ENCODE measurements at places on chromosomes 12 and 14. TPM values are rescaled to one million over a fixed set of nuclear protein-coding genes. Genes with fewer than 3 reads are reported as not detected.

GRCh38 chr14:56199095-56199981, 81.1 kb downstream of the PELI2 start:
- DNase-seq, result no peak
- H3K4me1 ChIP-seq, result peaks cover 17% of the 10 kb centered on the region
- H3K36me3 ChIP-seq, result no peaks in the 10 kb centered on the region
- no peak overlapping the region for H3K27ac ChIP-seq

- DNase-seq, result no peak
- no peak overlapping the region for H3K4me3 ChIP-seq
- H3K27me3 ChIP-seq, result peaks cover 10% of the 10 kb centered on the region
- no peak overlapping the region for H3K27ac ChIP-seq
- H3K36me3 ChIP-seq, result no peaks in the 10 kb centered on the region
- no peaks in the 10 kb centered on the region for H3K4me1 ChIP-seq
These were observed 14.1 kb upstream of the SLC25A3 start for GRCh38 chr12:98579347-98579746.

DNA sequence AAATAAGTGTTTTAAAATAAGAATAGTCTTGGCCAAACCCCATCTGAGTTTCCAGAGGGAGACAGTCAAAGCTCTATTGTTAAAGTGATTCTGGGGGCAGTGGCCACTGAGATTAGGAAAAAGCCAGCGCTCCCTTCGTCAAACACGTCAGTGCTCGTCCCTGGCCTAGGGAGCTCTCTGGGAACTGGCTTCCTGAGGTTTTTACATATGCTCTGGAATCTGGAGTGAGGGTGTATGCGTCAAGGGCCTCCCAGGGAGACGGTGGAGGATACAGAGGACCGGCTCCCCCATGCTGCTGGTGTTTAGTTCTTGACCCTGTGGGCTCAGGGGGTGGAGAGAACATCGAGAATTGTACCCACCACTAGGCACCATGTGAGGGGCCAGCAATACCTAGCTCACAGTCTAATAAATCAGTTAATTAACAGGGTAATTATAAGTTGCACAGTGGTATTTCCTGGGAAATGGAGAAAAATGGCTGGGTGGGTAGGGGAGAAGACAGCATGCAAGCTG, 87.0 kb downstream of the SLC25A47 start:
- H3K4me1 ChIP-seq, result peaks cover 17% of the 10 kb centered on the region
- no peaks in the 10 kb centered on the region for H3K36me3 ChIP-seq
- no peak for DNase-seq
- H3K27ac ChIP-seq, result no peak overlapping the region

- H3K36me3 ChIP-seq, result no peaks in the 10 kb centered on the region
- peaks cover 7% of the 10 kb centered on the region for H3K4me1 ChIP-seq
- H3K27me3 ChIP-seq, result peaks cover 7% of the 10 kb centered on the region
- H3K27ac ChIP-seq, result no peak overlapping the region
- H3K4me3 ChIP-seq, result no peak overlapping the region
These were observed 33.4 kb upstream of the IGF1 start for GRCh38 chr12:102513739-102514138.

GRCh38 chr14:91059576-91060350, 678 bp downstream of the RPS6KA5 start:
- peaks cover 55% of the 10 kb centered on the region for H3K4me1 ChIP-seq
- peak overlapping the region; percentile 81 for H3K4me3 ChIP-seq
- no peaks in the 10 kb centered on the region for H3K27me3 ChIP-seq
- peaks cover 34% of the 10 kb centered on the region for H3K36me3 ChIP-seq

GRCh38 chr12:96218989-96219678, 25.0 kb downstream of the ELK3 start:
- H3K4me1 ChIP-seq, result peaks cover 18% of the 10 kb centered on the region
- no peak overlapping the region for H3K27ac ChIP-seq

- peaks cover 8% of the 10 kb centered on the region for H3K27me3 ChIP-seq
- H3K4me3 ChIP-seq, result no peak overlapping the region
- no peak for DNase-seq
- H3K36me3 ChIP-seq, result no peaks in the 10 kb centered on the region
These were observed 347.2 kb downstream of the MED13L start for GRCh38 chr12:115930336-115930735.

GRCh38 chr12:24083838-24084237, 134.4 kb upstream of the SOX5 start:
- no peak overlapping the region for H3K27ac ChIP-seq
- no peak overlapping the region for H3K4me3 ChIP-seq
- no peaks in the 10 kb centered on the region for H3K27me3 ChIP-seq
- no peak for DNase-seq
- H3K4me1 ChIP-seq, result no peaks in the 10 kb centered on the region

GRCh38 chr12:120466560-120467315, 2.8 kb downstream of the SRSF9 start:
- no peak overlapping the region for H3K27ac ChIP-seq
- peak overlapping the region; percentile 95 for H3K4me3 ChIP-seq
- no peak for DNase-seq
- peaks cover 63% of the 10 kb centered on the region for H3K36me3 ChIP-seq

GRCh38 chr12:79692860-79693577, 2.3 kb upstream of the PAWR start:
- no peaks in the 10 kb centered on the region for H3K36me3 ChIP-seq
- H3K27ac ChIP-seq, result no peak overlapping the region
- no peak for DNase-seq
- H3K4me3 ChIP-seq, result no peak overlapping the region

DNA sequence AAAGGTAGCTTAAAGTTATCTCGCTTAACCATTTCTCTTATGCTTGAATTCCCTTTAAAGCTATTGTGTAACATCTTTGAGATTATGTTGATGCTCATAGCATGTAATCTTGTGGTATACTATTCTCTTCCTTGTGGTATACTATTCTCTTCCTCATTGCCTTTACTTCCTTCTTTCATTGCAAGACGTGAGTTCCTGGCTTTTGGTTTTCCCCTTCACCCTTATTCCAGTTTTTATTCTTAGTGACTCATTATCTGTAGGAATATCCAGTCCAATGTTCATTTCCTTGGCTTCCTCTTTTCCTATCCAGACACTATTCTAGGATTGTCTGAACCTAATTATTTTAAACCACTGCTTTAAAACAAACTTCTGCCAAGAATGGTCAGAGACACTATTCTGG, 564.0 kb downstream of the CCER1 start:
- no peak overlapping the region for H3K27ac ChIP-seq
- H3K27me3 ChIP-seq, result no peaks in the 10 kb centered on the region
- no peaks in the 10 kb centered on the region for H3K4me1 ChIP-seq

CHPT1 gene
- total RNA-seq, result 18.3 TPM

NAV3 gene
- not detected for total RNA-seq

LRIG3 gene
- 0.21 TPM for total RNA-seq

ESRRB gene
- total RNA-seq, result 0.23 TPM

HSP90AA1 gene
- total RNA-seq, result 995 TPM

KRT2 gene
- not detected for total RNA-seq

PARPBP gene
- 27.4 TPM for total RNA-seq

CLEC4A gene
- not detected for total RNA-seq

KLRC1 gene
- 0.21 TPM for total RNA-seq

DNAI7 gene
- total RNA-seq, result not detected

GYS2 gene
- 0.07 TPM for total RNA-seq

Data from activated T-helper 2 cell treated with anti-CD3 and anti-CD28 coated beads, Interferon-gamma antibody, Interleukin-2, Interleukin-4, amounts not matched to agents 10 μg/mL and 5 μg/mL and 100 μg/mL, durations not matched to agents 14 hours and 24 hours and 36 hours (primary cell).